Ecto neural progenitor cell (in vitro differentiated cells): ENCODE measurements at places on chromosomes 2 and 18.

DNA sequence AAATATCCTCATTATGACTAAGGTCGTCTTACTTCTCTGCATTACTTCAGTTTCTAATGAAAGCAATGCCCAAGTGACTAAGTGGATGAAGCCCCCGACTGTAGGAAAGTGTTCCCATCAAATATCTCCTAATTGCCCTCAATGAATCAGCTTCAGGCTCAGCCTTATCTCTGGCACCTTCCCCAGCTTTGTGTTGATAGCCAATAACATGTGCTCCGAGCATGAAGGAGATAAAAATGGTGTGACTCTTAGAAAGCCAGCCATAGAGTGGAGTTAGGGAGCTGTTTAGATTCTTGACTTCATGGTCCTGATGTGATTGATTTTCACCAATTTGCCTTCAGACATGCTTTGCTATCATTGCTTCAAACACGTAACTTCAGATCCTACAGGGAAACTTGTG is 339.2 kb upstream of the NRP2 start:
- no peak for DNase-seq

- no peak for DNase-seq
Observed at GRCh38 chr2:15673919-15674636, 82.4 kb downstream of the DDX1 start.

GRCh38 chr18:79129120-79129519 is 59.9 kb downstream of the ATP9B start:
- no peak for DNase-seq

GRCh38 chr2:28152585-28153280 is 239.9 kb upstream of the FOSL2 start:
- DNase-seq, result no peak

DNA sequence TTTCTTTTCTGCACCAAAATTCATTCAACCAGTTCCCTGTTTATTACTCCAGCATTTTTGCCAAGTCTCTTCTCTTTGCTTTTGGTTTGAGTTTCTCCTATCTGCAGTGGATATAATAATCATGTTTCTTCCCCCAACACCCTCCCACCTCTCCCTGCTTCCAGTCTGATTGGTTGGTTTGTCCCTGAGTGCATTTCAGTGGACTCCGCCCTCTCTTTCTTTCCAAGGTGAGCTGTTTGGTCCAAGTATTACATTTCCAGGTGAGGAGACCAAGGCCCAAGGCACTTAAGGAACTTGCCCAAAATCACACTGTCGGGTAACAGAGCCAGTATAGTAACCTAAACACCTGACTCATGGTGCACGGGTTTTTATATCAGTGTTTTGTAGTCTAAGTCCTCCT is 17.7 kb downstream of the MRO start:
- no peak for DNase-seq

DNA sequence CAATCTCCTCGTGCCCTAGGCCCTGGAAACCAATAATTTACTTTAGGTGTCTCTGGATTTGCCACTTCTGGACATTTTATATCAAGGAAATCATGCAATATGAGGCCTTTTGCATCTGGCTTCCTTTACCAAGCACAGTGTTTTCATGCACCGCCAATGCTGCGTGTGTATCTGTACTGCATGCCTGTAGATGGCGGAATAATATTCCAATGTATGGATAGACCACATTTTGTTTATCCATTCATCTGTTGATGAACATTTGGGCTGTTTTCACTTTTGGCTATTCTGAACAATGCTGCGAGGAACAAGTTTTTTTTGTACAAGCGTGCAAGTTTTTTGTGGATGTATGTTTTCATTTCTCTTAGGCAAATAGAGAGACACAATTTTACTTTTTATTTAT is 18.9 kb downstream of the HPCAL1 start:
- DNase-seq, result no peak

DNA sequence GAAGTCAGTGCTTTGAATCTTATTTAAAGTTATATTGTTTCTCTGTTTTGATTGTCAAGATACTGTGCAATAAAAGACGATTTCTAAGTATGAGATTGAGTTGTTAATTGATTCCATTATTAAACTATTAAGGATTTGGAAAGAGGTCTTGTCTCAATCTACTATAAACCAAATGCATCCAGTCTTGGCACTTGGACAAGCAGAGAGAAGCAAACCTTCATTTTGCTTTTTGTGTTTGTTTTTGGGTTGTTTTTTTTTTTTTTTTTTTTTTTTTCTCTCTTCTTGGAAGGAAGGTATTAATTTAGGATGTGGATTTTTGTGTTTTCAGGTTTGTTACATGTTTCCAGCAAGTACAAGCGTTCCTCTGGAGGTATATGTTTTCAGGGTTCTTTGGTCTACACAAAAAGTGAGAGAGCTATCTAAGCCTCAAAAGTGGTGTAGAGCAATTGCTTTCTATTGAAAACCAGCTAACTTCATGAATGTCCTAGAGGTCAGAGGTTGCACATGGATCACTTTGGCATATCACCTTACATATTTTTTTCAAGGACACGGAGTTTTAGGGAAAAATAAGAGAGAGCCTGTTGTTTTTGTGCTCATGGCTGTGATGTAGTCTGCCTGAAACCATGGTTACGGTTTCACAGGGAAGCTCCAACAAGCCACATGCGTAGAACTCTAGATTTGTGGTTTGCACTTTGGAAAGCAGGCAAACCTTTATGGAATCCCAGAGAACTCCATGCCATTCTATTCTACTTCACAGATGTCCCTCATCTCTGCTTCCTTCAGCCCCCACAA is 1.8 kb downstream of the PRKCE start:
- DNase-seq, result no peak

GRCh38 chr18:28512357-28512756 is 335.4 kb upstream of the CDH2 start:
- no peak for DNase-seq

- no peak for DNase-seq
Observed at GRCh38 chr2:232831496-232831895, 38.6 kb upstream of the SNORC start.

GRCh38 chr2:143382573-143382972 is 253.4 kb downstream of the ARHGAP15 start:
- DNase-seq, result no peak

DNA sequence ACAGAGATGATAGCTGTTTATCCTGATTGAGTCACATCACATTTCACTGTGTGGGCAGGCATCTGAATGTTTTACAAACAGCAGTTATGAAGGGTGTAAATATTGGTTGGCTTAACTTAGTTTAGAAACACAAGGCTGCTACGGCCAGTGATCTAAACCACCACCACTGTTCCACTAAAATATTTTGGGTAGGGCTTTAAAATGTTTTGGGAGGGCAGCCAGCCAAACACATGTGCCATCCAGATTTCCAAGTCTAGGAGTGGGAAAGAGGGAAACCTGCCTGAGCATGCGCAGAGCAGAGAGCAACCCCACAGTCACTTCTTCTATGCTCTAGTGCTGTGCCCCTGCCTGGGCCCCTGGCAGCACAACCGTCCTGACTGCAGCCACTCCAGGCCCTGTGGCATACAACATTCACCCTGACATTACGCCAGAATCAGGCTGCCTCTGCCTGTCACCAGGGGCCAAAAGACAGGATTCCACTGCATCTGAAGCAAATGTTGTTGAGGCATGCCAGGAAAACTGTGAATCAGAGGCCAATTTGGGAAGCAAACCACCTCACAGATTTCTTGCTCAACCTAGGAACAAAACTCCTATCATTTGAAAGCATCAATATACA is 74.8 kb upstream of the COL5A2 start:
- no peak for DNase-seq

- DNase-seq, result no peak
Observed at GRCh38 chr2:187483537-187483936, 35.5 kb upstream of the CALCRL start.

DNA sequence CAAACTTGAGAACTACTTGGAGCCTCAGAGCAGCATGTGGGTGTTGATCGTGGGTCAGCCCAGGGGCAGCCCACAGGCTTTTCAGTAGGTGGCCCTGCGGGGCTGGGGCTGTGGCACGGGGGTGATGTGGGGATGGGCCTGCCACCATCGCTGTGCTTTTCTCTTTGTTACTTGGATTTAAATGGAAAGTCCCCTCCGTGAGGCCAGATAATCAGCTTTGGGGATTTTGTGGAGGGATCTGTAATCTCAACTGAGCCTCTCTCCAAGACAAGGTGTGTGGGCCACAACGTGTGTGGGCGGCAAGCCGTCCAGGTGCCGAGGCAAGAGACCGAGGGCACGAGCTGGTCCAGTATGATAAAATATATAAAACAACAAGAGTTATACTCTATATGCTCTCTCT is 16.7 kb downstream of the COLEC11 start:
- peak; percentile 70 for DNase-seq

GRCh38 chr2:95005726-95006125 is 19.8 kb upstream of the MAL start:
- DNase-seq, result no peak

DNA sequence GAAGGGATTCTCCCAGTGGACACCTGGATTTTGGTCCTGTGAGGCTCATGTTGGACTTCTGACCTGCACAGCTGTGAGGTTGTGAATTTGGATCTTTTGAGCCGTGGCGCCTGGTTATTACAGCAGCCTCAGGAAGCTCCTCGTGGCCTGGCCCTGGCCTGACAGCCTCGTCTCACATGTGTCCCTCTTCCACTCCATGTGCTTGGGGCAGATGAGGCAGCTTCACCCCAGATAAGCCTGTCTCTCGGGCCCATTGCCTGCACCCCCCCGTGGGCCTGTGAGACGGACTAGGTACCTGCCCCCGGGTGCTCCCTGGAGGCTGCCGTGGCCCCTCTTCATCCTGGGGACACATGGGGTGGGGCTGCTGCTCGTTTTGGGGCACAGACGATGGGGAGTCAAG is 51.2 kb downstream of the CTDP1 start:
- DNase-seq, result no peak

GRCh38 chr2:8729939-8730338 is 48.1 kb downstream of the ID2 start:
- DNase-seq, result no peak

GRCh38 chr2:181308766-181309515 is 148.2 kb upstream of the ITGA4 start:
- DNase-seq, result no peak

DNA sequence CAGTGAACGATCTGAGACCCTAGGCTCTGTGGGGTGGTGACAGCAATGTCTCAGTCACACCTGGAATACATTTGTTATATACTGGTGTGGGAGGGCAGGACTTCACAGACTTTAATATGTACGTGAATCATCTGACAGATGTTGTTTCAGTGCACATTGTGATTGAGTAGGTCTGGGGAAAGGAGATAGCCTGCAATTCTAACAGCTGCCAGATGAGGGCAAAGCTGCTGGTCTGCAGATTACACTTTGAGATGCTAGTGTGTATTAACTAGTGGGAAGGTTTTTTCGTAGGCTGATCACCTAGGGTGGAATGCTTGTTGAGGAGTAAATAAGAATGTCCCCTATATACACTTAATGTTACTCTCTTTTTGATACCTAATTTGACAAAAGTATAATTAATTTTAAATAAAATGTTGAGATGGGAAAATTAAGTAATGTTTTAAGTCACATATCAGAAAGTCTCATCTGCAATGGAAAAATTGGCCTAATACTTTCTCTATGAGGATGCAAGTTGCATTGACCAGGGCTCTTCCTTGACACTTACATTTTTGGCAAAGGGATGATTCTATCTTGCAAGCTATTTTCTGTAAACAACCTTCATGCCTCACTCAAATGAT is 496.9 kb upstream of the HNMT start:
- DNase-seq, result peak; percentile 53

DNA sequence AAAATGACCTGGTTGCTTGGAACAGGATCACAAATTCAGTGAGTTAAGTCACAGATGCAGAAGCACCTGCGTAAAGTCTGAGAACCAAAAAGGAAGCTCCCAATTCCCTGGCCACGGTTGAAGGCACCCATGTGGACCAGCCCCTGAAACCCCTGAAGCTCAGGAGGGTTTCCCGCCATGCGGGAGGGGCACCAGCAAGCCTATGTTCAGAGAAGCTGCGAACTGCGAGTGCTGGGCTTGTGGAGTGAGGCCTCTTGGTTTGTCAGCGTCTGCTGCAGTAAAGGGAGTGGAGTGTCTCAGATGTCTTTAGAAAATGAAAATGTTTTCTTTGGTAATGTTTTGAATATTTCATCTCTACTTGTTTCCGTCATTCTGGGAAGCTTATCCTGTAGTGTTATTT is 16.1 kb upstream of the ACKR3 start:
- no peak for DNase-seq

DNA sequence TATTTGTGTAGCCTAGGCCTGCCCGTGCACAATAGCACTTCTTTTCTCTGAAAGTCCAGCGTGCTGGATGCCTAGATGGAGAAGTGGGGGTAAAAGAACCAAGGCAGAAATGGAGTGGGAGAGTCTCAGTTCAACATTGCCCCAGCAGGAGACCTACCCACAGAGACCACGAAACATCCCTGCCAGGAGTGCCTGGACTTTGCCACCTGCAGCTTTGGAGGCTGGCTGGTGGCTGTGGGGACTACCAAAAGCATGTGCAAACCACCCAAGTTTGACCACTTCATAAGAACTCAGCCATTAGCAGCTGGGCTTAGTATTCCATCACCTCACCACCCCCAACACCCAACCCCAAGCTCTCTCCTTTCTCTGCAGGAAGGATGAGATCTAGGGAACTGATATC is 416.9 kb upstream of the ID2 start:
- no peak for DNase-seq

- no peak for DNase-seq
Observed at GRCh38 chr2:85906748-85907147, 18.0 kb upstream of the ST3GAL5 start.

DNA sequence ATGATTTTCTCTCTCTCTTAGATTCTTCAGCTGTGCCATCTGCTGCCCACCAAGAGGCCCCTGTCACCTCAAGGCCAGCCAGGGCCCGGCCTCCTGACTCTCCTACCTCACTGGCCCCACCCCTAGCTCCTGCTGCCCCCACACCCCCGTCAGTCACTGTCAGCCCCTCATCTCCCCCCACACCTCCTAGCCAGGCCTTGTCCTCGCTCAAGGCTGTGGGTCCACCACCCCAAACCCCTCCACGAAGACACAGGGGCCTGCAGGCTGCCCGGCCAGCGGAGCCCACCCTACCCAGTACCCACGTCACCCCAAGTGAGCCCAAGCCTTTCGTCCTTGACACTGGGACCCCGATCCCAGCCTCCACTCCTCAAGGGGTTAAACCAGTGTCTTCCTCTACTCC is 9.4 kb upstream of the GMPPA start:
- DNase-seq, result no peak

DNA sequence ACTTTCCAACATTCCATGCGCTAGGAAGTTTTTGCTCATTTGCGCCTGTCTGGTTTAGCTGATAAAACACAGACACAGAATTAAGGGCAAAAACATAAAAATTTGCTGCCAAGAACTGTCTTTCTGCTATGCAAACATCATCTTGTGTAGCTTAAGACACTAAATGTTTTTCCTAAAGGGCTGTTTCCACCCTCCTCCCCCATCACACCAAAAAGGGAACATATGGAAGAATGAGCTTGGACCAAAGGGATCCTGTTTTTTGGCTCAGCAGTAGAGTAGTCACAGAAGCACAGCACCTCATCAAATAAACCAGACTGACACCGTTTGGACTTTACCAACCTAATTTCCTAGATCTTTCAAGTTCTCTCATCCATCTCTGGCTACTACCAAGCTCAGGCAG is 210.1 kb downstream of the ZNF521 start:
- no peak for DNase-seq

DNA sequence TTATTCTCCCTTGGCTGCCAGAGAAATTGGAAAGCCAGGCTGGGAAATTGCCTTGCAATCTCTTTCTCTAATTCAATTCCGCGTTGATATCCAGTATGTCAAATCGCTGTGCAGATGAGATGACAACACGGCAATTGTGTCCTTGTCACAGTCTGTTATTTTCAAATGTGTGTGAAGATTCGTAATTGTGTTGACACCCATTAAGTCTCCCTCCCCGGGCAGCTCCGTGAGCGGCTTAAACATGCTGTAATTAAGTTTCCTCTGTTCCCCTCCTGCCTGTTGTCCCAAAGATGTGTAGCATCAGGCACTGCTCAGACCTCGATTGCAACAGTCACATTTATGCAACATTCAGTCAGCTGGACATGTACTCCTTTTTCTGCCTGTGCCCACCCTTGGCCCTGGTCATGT is 209.5 kb downstream of the LPIN1 start:
- DNase-seq, result no peak
